ENCODE measurements at places on chromosomes 16 and 17.

DNA sequence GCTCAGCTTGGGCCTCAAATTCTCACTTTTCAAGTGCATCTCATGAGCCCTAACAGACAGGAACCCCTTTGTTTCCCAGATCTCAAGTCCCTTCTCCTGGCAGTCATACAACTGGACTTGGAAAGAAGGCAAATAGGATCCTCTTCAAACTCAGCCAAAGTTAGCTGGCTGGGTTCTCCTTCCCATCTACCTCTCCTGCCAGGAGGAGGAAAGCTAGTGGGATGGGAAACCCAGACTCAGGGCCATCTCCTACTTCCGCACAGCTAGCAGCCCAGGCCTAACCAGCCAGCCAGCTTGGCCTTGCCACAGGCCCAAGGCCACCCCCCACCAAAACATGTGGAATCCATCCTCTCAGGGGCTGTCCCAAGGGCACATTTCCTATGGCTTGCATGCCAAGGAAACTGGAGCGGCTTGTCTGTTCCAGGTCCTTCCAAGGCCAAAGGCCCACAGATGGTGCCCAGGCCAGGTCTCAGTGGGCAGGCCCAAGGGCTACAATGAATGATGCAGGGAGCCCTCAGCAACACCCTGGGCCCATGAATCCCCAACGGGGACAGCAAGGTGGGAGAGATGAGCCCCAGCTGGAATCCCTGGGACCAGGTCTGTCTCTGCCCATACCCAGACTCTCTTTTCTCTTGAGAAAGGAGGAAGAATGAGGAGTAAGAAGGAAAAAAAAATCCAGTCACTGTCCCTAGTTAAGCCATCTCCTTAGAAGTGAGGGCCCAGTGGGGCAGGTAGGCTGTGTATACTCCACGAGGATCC lies 1.7 kb downstream of the SMARCD2 start:
- DNase-seq, result no peak

GRCh38 chr16:85206472-85207356 lies 94.4 kb upstream of the CIBAR2 start:
- no peak for DNase-seq

DNA sequence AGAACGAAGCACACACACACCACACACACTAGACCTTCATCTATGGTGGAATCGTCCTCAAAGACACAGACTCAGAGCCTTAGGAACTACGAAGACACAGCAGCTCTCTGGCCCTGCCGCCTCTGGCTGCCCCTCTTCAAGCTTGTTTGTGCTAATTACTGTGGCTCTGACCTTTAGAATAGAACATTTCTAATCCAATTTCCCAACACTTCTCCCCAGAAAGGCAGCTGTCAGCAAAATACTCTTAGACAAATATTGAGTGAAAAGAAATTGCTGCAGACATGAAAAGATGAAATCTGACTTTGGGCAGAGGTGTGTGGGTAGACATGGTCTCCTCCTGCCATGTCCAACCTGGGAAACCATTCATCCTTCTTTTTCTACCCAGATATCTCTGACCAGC lies 152.0 kb upstream of the DNAH9 start:
- DNase-seq, result no peak

GRCh38 chr17:42363767-42364585 lies 24.3 kb downstream of the STAT3 start:
- DNase-seq, result peak; percentile 18

DNA sequence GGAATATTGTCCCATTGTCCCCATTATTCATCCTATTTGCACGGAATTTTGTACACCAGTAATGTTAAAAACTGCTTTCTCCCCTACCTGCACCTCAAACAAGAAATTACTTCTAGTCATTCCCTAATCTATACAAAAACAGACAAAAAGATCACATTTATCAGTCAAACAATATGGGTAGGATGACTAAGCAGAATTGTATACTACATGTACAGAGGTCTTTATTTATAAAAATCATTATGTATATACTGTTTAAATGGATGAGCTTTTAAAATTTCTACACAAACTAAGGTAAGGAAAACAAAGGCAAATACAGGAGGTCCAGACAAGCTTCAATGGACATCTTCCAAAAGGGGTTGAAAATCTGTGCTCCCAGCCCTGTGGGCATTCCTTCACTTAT lies 137.7 kb downstream of the CEP112 start:
- no peak for DNase-seq

- no peak for DNase-seq
These were observed 365.1 kb upstream of the CDH5 start for GRCh38 chr16:66001432-66001831.

- DNase-seq, result no peak
These were observed 209.1 kb downstream of the IRF8 start for GRCh38 chr16:86108062-86108461.

DNA sequence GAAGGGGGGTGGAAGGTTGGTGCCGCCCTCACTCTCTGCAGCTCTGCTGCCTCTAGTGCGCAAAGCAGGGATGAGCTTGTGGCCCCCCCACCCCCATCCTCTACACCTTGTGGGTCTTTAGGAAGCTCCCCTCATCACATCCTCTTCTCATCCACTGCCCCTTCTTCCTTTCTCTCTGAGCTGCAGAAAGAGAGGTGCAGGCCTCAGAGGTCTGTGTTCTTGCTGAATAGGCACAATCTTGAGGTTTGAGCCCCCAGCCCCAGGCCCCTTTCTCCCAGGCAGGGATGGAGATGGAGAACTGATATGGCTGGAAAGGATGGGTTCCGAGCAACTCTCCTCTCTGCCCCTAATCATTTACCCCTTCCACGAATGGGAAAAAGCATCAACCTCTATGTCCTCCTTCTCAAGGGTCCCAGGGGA lies 2.6 kb downstream of the CACNA1G start:
- DNase-seq, result no peak

GRCh38 chr17:50871898-50872297 lies 5.7 kb upstream of the TOB1 start:
- no peak for DNase-seq

- no peak for DNase-seq
These were observed 49.3 kb upstream of the JPH3 start for GRCh38 chr16:87552772-87553573.

DNA sequence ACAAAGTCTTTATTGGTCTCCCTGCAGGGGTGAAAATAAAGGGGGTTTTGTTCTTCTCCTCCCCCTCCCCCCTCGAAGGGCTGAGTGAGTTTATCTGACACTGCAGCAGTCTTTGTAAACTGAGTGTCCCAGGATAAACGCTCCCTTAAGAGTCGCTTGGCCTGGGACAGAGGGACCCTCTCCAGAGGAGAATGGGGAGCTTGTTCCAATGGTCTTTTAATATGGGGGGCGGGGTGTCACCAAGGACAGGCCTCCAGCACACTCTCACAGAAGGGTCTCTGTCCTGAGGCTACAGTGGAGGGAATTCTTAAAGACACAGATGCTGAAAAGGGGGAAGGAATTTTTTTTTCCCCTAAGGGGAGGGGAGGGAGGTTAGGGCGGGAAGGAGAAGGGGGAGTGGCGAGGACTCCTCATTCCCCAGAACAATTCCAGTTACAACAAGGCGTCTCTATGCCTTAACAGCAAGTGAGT lies 455.5 kb downstream of the SOX9 start:
- no peak for DNase-seq

DNA sequence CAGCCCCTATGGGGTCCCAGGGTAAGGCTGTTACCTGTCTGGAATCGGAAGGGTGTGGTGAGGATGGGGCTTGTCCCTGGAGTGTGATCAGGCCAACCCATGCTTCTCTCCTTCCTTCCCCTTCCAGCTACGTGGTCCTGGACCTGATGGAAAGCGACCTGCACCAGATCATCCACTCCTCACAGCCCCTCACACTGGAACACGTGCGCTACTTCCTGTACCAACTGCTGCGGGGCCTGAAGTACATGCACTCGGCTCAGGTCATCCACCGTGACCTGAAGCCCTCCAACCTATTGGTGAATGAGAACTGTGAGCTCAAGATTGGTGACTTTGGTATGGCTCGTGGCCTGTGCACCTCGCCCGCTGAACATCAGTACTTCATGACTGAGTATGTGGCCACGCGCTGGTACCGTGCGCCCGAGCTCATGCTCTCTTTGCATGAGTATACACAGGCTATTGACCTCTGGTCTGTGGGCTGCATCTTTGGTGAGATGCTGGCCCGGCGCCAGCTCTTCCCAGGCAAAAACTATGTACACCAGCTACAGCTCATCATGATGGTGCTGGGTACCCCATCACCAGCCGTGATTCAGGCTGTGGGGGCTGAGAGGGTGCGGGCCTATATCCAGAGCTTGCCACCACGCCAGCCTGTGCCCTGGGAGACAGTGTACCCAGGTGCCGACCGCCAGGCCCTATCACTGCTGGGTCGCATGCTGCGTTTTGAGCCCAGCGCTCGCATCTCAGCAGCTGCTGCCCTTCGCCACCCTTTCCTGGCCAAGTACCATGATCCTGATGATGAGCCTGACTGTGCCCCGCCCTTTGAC lies 2.4 kb downstream of the MAPK7 start:
- no peak for DNase-seq

DNA sequence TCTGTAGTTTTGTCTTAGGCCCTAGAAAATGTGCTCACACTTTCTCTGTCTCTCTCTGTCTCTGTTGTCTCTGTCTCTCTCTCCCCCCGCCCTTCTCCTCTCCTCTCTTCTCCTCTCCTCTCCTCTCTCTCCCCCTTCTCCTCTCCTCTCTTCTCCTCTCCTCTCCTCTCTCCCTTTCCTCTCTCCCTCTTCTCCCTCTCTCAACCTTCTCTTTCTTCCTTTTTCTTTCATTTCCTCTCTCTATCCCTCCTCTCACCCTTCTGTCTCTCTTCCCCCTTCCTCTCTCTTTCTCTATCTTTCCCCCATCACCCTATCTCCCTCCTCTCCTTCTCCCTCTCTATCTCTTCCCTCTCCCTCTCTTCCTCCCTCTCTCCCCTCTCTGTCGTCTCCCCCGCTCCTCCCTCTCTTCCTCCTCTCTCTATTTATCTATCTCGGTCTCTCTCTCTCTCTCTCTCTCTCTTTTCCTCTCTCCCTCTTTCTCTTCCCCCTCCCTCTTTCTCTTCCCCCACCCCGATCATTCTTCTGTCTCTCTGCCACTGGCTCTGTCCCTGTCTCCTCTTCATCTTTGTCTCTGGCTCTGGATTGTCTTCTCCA lies 107.2 kb upstream of the C16orf82 start:
- DNase-seq, result no peak

- DNase-seq, result no peak
These were observed 145.6 kb upstream of the RCVRN start for GRCh38 chr17:10050597-10051101.

DNA sequence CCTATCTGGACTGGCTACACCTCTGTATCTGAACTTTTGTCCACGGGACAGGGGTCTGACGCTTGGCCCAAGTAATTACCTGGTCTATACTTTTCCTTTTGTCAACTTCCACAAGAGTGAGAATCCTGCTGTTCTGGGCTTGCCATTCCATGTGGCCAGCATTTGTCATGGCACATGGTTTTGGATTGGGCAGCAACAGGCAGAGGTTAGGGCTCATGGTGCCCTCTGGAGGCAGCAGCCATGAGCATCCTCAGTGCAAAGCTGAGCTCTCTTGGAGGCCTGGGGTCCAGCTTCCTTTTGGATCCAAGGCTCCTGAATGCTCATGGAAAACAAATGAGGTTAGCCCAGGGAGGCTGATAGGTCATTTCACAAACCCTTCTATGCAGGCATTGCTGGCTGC lies 7.5 kb upstream of the EDC4 start:
- no peak for DNase-seq

Data from stimulated activated CD4-positive, alpha-beta T cell treated with anti-CD3 and anti-CD28 coated beads, Interleukin-12 subunit alpha, Interleukin-12 subunit beta, amount 100 ng/mL, for 4 hours (primary cell).